ENCODE measurements at places on chromosomes 7 and 10.
A peak's percentile ranks its signal among the peaks of the same experiment; 100 is the strongest.

DNA sequence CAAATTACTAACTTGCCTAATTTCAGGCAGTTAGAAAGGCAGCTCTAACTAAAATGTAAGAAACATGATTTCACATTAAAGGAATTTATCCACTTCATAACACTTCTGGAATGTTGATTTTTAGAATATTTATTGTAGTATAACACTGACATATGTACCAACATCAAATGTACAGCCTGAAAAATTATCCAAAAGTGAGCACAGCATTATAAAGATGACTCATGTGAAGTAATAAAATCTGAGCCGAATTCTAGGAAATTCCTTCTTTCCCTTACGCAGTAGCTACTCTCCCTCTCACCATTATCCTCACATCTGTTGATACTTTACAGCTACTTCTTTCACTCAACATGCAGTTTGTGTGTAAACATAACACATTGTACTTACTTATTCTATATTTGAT lies 610.6 kb downstream of the ZWINT start:
- DNase-seq: no peak

- no peak for DNase-seq
These were observed 221.6 kb downstream of the RPS24 start for GRCh38 chr10:78255214-78255613.

DNA sequence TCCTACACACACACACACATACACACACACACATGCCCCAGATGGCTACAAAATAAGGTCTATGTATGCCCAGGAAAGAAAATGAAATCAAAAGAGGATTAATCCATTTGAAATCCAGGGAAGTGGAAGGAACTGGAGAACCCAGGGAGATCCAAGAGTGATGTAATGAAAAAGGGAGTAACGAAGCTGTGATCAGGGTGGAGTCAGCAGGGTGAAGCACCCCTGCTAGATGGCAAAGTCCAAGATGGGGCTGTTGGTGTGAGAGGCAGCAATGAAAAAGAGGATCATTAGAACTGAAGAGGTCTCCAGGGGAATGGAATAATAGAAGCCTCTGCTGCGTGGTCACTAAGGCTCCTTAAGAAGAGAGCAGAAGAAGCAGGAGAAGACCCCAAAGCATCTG lies 43.6 kb upstream of the IL6 start:
- DNase-seq: no peak

- DNase-seq: no peak
These were observed 121.8 kb upstream of the CAV2 start for GRCh38 chr7:116377721-116378120.

GRCh38 chr10:79230328-79230830 lies 116.9 kb upstream of the PPIF start:
- no peak for DNase-seq

DNA sequence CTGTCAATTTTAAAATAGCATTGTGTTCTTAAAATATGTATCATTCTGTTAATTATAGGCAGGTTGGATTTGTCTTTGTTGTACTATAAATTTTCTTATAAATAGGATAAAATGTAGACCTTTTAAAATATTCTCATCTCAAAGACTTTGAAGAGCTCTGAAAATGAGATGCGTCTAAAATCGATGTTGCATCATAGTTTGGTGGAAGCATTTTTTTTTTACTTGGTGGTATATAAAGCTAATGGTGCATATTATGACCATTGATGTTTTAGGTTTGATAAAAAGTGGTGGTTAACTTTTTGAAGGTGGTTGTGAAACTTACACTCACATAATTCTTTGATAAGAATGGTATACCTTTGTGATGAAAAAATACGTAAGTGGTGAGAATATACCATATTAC lies 69.1 kb downstream of the ZNRF2 start:
- no peak for DNase-seq

- no peak for DNase-seq
These were observed 141.4 kb downstream of the DOCK4 start for GRCh38 chr7:112064627-112065385.

DNA sequence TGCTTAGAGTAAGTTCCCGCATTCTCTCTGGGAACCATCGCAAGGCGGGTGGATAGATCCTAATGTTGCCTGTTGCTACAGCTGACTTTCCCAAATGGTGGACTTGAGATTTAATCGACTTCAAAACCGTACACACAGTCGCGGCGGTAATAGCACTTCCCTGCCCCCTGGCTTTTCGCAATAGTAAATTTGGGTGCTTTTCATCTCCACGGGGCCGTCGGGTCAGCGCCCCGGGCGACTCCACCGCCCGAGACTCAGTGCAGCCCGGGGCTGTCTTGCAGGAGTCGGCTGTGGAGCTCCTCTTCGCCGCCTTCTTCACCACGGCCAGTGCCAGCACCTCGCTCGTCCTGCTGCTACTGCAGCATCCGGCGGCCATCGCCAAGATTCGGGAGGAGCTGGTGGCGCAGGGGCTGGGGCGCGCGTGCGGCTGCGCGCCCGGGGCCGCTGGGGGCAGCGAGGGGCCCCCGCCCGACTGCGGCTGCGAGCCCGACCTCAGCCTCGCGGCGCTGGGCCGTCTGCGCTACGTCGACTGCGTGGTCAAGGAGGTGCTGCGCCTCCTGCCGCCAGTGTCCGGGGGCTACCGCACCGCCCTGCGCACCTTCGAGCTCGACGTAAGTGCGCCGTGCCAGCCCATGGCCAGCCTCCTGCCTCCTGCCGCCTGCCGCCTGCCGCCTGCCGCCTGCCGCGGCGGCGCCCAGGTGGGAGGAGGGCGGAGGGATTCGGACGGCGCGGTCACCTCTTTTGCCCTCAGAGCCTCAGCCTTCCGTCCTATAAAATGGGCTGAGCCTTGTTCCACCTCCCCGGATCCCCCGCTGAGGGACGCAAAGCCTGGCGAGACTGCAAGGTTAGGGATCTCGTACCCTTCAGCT lies 5.3 kb downstream of the CYP26C1 start:
- DNase-seq: no peak

- DNase-seq: no peak
These were observed 85.5 kb downstream of the ZNRF2 start for GRCh38 chr7:30369879-30370278.

DNA sequence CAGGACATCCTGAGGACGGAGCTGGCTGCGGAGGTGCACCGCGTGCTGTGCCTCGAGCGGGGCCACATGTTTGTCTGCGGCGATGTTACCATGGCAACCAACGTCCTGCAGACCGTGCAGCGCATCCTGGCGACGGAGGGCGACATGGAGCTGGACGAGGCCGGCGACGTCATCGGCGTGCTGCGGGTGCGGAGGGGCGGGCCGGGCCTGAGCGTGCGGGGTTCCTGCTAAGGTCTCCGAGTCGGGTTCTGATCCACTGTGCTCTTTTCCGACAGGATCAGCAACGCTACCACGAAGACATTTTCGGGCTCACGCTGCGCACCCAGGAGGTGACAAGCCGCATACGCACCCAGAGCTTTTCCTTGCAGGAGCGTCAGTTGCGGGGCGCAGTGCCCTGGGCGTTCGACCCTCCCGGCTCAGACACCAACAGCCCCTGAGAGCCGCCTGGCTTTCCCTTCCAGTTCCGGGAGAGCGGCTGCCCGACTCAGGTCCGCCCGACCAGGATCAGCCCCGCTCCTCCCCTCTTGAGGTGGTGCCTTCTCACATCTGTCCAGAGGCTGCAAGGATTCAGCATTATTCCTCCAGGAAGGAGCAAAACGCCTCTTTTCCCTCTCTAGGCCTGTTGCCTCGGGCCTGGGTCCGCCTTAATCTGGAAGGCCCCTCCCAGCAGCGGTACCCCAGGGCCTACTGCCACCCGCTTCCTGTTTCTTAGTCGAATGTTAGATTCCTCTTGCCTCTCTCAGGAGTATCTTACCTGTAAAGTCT lies 10.4 kb downstream of the ATG9B start:
- peak; percentile 62 for DNase-seq

DNA sequence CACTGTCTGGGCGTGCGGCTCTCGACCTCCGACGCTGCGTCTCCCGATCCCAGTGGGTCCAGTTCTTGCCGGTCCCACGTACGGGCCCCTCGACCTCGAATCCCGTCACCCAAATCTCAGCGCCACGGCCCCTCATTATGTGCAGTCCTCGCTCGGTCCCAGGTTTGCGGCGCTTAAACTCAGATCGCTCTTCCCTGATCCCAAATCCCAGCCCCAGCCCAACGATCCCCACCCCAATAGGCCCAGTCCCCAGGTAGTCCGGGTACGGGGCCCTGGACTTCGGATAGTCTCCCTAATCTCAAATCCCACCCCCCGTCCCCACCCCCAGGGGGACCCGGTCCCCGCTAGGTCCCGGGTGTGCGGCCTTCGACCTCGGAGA lies 666 bp downstream of the HNRNPF start:
- no peak for DNase-seq

- no peak for DNase-seq
These were observed 8.5 kb upstream of the BPGM start for GRCh38 chr7:134637934-134638719.

- no peak for DNase-seq
These were observed 12.3 kb upstream of the PDCD4 start for GRCh38 chr10:110859206-110859972.

- DNase-seq: no peak
These were observed 242.5 kb downstream of the VTI1A start for GRCh38 chr10:112689327-112690072.

DNA sequence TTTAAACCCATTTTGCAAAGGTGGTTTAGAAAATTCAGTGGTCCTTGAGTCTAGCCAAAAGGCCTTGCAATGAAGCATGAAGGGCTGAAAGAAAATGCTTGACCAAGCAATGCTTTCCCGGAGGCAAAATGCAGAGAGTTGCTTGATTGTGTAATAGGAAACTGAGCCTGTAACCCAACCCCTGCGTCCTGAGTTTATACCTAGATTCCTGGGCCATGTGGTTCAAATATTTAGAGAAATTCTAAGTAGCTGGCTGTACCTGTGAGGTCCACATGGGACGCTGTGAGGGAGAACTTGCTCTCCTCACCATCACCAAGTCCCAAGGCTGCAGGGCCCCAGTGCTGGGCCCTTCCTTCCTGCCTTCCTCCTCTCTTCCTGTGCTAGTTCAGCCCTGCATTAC lies 45.7 kb downstream of the CXCL12 start:
- DNase-seq: no peak

DNA sequence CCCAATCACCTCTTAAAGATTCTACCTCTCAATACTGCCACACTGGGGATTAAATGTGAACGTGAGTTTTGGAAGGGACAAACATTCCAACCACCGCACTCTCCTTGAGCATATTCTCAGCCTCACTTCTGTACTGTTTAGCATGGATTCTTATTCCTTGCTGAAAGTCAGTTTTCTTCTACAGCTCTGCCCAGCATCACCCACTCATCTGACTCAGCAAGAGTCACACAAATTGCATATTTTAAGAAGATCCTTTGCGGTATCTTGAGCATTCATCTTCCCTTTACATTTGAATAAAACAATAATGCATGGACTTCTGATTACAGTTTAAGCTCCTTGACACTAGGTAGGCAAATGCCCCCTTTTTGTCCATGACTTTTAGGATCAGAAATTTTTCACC lies 251.6 kb upstream of the MKLN1 start:
- no peak for DNase-seq

- no peak for DNase-seq
These were observed 636.2 kb upstream of the LRRN3 start for GRCh38 chr7:110454713-110455112.

DNA sequence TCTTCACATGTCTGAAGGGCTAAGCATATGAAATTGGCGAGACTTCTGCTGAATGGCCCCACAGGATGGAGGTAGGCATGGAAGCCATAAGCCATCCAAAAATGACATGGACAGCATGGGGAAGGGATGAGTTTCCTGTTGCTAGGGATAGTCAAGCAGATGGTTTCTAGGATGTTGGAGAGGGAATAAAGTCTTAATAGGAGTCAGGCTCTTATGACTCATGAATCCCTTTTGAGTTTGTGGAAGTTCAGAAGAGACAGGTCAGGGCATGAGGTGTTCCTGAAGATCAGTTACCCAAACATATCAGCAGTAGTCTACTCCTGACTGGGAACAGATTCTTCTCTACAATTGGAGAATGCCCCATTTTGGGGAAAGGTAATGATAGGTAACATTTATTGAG lies 243.9 kb downstream of the REEP3 start:
- DNase-seq: no peak

DNA sequence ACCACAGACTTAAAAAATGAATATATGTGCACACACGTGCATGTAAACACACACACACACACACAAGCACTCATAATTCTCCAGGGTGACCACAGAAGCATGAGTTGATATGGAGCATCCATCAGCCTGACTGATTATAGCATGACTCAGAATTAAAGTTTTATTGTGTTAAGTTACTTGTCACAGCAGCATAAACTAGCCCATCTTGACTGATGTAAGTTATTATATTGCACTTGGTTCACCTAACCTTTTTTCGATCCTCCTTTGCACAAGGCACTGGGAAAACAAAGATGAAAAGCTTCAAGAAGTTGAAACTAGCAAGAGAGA lies 18.8 kb upstream of the SLC35G1 start:
- DNase-seq: no peak

- DNase-seq: no peak
These were observed 15.9 kb upstream of the C10orf120 start for GRCh38 chr10:122715576-122715975.

GRCh38 chr10:4196771-4197390 lies 411.9 kb upstream of the KLF6 start:
- no peak for DNase-seq

- DNase-seq: no peak
These were observed at the start of gene CREB5 for GRCh38 chr7:28411876-28412662. TSS of gene CREB5 (plus strand) at chr7:28412518. CDS start at chr7:28412915, 397 bp downstream.

- DNase-seq: no peak
These were observed 27.1 kb downstream of the DAGLB start for GRCh38 chr7:6420680-6421079.

DNA sequence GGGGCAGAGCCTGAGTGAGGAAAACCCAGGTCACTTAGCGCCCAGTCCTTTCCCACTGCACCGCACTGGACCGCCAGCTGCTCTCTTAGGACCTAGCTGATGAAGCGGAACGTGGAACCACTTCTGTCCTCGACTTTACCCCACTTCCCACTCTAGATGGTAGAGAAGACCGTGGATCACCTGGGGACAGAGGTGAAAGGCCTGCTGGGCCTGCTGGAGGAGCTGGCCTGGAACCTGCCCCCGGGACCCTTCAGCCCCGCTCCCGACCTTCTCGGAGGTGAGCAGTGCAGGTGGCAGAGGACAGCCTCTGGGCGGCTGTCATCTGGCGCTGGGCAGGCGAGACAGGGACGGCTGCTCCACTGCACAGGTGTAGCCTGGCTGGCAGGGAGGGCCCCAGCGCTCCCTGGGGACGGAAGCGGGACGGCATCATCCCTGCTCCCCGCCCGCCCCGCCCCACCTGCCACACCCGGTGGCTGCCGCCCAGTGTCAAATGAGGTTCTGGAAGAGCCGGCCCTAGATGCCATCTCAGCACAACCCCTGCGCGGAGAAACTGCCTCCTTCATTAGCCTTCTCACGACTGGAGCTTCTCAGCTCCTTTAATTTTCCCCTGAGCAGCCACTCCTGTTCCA lies 11.7 kb downstream of the PLAC9 start:
- no peak for DNase-seq

All from stimulated activated CD4-positive, alpha-beta T cell treated with anti-CD3 and anti-CD28 coated beads, Interleukin-15, amount 100 ng/mL, for 1 hour (primary cell).